Stimulated activated effector memory CD8-positive, alpha-beta T cell treated with anti-CD3 and anti-CD28 coated beads, Interleukin-12 subunit alpha, Interleukin-12 subunit beta, amount 100 ng/mL, for 72 hours (primary cell): ENCODE measurements at places on chromosomes 1 and 21.
A peak's percentile ranks its signal among the peaks of the same experiment; 100 is the strongest.

DNA sequence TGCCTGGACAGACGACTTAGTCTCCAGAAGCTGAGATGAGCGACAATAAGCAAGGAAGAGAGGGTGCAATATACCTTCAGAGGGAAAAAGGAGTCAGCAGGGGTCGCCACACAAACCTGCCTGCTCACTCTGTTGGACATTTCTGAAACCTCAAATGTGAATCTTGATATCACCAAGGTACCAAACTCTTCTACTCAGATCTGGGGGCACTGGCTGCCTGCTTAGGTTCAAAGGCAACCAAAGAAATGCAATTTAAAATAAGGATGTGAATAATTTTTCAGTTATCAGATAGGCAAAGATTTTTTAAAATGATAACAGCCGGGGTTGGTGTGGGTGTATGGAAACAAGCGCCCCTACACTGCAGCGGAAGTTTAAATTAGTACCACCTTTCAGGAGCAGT, 164.2 kb downstream of the HIVEP3 start:
- DNase-seq, result no peak

DNA sequence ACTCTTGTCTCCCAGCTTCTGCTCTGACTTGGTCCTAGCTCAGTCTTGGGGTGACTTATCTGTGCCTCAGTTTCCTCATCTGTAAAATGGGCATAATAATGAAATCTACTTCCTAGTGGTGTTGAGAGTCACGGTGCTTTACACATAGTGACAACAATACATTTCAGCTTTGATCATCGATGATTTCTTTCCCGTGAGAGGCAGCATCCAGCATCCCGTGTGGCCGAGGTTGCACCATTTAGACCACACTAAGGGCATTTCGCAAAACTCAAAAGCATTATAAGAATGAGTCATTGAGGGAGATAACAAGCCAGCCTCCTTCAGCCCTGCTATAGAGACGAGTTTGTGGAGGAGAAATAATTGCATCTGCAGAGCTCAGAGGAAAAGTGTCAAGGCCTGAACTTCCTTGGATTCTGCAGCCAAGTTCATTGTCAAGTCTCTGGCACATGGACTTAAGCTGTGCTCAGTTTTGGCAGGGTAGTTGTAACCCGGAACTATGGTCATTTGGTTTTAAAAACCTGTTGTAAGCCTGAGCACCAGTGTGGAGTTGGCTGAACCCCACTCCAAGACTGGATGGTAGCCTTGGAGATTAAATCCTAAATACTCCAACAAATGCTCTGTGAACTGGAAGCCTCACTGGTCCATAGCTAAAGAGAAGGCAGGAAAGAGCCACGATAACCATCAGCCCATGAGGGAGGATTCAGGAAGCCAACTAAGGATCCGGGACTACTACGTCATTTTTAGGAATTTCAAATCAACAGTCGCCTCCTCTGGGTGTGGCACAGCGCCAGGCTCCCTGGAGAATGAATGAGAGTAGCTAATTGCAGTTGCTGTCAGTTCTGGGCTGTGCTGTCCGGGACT, 64.2 kb downstream of the TCP10L start:
- DNase-seq, result no peak

- DNase-seq, result no peak
Measured at GRCh38 chr1:45359882-45360513, 19.8 kb upstream of the MUTYH start.

- DNase-seq, result no peak
Measured at GRCh38 chr1:167650269-167651160, 20.5 kb downstream of the RCSD1 start.

- no peak for DNase-seq
Measured at GRCh38 chr1:223737342-223737741, 25.0 kb downstream of the CAPN2 start.

DNA sequence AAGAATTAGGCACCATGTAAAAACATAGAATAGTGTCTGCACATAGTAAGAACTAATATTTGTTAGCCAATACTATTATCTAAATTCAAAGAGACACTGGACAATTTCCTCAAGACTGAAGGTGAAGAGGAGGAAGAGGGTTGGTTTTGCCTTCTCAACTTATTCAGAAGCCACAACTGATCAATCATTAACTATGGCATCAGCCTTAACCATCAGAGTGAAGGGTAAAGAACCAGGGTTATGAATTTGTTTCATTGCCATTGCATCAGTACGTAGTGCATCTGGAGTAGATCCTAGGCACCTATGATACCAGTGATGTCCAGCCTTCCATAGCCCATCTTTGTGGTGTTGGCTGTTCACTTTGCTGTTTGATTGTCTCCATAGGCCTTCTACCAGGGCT, 421.7 kb upstream of the DEPDC1 start:
- no peak for DNase-seq

- DNase-seq, result peak; percentile 80
Measured at GRCh38 chr1:20194757-20195461, 8.6 kb upstream of the PLA2G2C start.

- no peak for DNase-seq
Measured at GRCh38 chr1:91201176-91201575, 179.3 kb upstream of the ZNF644 start.

DNA sequence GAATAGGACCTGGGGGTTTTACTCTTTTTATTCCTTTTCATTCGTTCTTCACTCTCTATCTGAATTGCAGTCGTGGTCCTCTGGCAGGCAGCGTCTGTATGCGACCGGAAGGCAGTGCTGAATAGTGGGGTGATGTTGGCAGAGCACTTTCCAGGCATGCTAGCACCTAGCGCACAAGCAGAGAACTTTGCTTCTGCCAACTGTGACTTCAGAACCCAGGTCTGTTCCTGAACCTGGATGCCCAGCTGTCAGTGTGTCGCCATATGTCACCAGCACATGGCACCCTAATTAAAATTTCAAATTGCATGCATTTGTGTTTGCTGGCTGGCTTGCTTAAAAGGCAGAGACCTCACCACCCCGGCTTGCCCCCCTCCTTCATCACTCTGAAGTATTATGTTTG, 116.2 kb downstream of the NFIA start:
- DNase-seq, result no peak

- DNase-seq, result no peak
Measured at GRCh38 chr21:33096426-33096825, 26.5 kb downstream of the OLIG1 start.

- DNase-seq, result no peak
Measured at GRCh38 chr21:14962217-14962616, 102.6 kb downstream of the NRIP1 start.

DNA sequence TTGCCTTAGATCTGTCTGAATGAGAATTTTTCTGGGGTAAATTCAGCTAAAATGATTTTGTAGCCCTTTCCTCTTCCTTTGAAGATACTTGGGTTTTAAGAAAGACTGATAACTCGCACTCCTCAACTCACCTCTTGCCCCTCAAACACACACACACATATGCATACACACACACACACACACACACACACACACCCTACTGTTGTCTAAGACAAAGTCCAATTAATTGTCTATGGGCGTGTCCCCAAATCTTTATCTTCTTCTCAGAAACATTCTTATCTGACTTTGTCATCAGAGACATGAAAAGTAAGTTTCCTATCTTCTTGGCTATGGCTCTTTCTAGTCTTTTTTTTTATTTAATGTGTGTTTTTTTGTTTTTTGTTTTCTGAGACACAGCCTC, 36.1 kb upstream of the SMYD2 start:
- no peak for DNase-seq

DNA sequence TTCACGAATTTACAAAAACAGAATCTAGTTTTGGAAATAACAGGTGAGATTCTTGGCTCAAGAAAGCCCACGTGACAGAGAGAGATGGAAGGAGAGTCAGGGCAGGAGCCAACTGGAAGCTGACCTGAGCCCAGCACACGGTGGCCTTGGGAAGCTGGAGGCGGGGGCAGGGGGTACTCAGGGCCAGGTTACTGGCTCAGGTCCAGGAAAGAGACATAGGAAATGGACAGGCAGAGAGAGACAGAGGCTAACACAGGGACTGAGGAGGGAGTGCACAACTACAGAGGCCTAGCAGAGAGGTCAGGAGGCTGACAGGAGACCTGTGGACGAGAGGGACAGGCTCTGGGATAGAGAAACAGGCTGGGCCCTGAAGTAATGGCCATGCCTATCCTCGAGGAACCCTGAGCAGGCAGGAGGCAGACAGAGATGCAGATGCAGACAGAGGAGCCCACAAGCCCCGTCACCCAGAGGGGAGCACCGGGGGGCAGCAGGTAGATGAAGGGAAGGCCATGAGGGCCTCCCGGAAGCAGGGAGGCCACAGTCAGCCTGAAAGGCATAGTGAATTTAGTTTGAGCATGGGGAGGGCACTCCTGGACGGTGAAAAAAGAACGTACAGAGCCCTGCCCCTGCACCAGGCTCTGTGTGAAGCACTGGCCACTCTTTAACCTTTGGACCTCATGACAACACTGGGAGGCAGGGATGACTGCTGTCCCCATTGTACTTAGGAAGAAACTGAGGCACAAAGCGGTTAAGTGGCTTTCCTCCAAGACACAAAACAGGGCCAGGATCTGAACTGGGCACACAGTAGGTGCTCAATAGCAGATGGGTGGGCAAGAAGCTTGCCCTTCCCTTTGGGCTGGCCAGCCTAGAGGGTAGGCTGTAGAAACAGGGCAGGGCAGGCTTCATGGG, 230.1 kb downstream of the TRABD2B start:
- no peak for DNase-seq

GRCh38 chr1:114979278-114979891, 50.2 kb upstream of the TSHB start:
- DNase-seq, result peak; percentile 47

DNA sequence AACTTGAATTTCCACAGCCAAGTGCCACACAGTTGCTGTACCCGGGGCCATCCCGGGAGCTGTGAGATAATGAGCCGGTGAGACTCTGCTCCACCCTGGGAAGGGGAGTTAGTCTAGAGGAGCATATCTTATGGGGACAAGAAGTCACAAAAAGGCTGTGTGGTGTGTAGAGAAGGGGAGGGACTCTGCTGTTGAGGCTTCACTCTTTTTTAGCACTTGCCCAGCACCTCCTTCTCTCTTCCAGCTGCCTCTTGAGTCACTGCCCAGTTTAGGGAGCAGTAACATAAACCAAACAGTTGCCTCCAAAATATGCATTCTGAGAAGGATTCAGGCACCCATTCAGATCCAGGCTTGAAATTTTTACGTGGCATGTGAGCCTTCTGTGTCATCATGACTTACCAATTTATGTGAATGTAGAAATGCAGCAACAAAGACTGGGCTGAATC, 744 bp upstream of the WDR26 start:
- DNase-seq, result no peak

DNA sequence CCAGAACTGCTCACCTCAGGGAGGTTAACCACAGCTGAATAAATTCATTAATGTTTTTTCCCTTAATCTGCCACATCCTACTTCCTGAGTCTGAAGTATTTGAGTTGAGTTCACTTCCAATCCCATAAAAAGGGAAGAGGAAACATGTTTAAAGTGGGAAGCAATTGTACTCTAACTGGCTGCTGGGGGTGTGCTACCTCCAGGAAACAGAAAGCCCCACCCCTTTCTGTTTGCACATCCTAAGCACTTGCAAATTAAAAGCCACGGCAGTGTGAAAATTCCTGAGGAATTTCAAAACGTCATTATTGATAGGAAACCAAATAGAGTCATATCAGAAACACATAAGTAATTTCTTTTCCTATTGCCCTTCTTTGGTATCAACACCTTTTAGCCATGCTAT, 307.0 kb upstream of the NR5A2 start:
- DNase-seq, result no peak

DNA sequence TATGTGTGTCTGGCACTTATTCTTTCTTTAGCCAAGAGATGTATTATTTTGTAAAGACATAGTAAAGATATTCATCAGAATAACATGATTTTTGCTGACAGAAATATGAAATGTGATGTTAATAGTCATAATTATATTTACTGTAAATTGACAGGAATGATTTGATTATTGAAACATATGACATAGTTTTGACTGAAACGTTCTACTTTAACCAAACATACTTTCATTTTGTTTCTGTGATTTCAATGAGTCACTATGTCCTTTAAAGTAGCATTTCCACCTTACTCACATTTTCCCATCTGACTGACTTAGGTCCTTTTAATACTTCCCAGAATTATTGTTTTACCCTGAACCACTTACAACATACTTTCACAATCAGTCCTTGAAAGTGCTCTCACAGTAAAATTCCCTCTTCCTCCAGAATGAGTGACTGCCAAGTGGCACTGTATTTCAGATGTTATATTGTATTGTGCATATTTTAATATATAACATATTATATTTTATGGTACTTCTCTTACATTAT, 437.9 kb downstream of the NCAM2 start:
- DNase-seq, result no peak

GRCh38 chr1:200400556-200400955, 9.3 kb downstream of the ZNF281 start:
- DNase-seq, result no peak

DNA sequence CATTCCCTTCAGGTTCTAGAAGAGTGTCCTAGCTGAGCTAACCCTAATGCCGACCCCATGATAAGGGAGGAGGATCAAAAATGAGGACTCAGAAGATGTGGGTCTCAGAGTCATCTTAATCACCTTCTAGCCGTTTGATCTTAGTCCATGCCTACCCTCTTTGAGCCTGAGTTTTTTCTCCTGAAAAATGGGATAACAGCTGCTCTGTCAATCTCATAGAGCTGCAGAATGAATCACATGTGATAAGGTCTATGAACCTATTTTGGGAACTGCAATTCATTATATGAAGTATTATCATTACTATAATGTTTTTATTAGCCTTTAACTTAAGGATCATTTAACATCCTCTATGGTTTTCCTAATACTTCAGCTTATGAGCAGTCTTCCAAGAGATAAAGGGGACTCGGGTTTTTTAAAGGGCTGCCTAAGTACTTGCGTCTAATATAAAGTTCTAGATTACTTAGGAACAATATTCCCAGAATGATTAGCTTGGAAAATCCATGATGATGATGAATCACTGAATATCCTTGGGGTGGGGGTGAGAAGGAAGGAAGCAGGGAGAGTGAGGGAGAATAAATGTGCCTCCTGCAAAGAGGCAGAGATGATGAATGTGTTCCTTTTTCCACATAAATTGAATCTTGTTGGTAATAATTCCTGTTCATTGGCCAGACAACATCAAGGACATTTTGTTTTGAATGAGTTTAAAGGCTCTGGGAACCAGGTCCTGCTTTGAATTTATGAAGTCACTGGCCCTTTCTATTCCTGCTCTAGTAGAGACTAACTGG, 66.8 kb downstream of the COLGALT2 start:
- no peak for DNase-seq

DNA sequence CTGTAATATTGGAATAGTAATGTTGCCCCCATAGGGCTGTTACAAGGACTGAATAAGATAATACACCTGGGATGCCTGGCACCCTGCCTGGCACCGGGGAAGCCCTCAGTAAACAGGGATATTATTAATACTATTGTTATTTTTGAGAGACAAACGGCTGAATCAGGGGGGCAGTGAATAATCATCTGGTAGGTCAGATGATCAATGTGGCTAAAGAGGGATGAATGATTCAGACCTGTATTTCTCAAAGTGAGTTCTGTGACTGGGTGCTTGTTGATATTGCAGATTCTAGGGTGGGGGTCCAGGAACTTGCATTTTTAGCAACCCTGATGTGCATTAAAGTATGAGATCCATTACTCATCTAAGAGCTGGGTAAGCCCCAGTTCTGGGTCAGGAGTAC, 46.2 kb upstream of the BCL10 start:
- no peak for DNase-seq
